ENCODE measurements at places on chromosomes 1 and 21. TPM values are rescaled to one million over a fixed set of nuclear protein-coding genes. Genes with fewer than 3 reads are reported as not detected.

DNA sequence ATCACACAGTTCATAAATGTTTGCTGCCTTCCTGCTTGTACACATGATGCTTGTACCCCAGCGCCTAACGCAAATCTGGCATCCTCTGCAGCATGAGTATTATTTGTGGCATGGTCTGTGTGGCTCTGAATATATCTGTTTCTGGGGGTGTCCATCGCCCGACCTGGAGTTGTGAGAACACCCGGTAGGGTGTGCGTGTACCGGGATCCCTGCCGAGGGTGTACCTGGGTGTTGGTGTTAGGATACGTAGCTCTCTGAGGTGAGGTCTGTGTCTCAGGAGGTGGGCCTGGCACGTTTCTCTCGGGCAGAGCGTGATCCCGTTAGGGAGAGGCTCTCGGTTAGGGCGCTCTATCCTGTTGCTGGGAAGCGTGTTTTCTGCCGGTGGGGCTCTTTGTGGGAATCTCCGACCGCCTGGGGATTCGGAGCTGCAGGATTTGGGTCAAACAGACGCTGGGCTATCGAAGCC is 10.4 kb upstream of the CDC20 start:
- no peak overlapping the region for H3K4me3 ChIP-seq
- H3K27me3 ChIP-seq, result peaks cover 2% of the 10 kb centered on the region
- H3K27ac ChIP-seq, result no peak overlapping the region
- peaks cover 27% of the 10 kb centered on the region for H3K4me1 ChIP-seq
- no peaks in the 10 kb centered on the region for H3K36me3 ChIP-seq

- H3K27ac ChIP-seq, result no peak overlapping the region
- H3K36me3 ChIP-seq, result peaks cover 3% of the 10 kb centered on the region
- H3K27me3 ChIP-seq, result peaks cover 7% of the 10 kb centered on the region
- H3K4me1 ChIP-seq, result peaks cover 26% of the 10 kb centered on the region
- H3K4me3 ChIP-seq, result no peak overlapping the region
Observed at GRCh38 chr1:212430416-212430815, 2.3 kb upstream of the NENF start.

Gene MRPS6
- total RNA-seq, result 154 TPM

Gene AUNIP
- 12.0 TPM for total RNA-seq

GRCh38 chr1:54372978-54373377 is 33.2 kb downstream of the SSBP3 start:
- H3K36me3 ChIP-seq, result peaks cover 20% of the 10 kb centered on the region
- H3K4me1 ChIP-seq, result peaks cover 57% of the 10 kb centered on the region
- H3K27me3 ChIP-seq, result no peaks in the 10 kb centered on the region
- H3K27ac ChIP-seq, result no peak overlapping the region
- DNase-seq, result no peak

Measured in activated CD4-positive, alpha-beta T cell treated with anti-CD3 and anti-CD28 coated beads, Interleukin-2, amount 10 ng/mL, durations not matched to agents 24 days and 14 days (primary cell).